ENCODE measurements at places on chromosomes 13 and 19.

DNA sequence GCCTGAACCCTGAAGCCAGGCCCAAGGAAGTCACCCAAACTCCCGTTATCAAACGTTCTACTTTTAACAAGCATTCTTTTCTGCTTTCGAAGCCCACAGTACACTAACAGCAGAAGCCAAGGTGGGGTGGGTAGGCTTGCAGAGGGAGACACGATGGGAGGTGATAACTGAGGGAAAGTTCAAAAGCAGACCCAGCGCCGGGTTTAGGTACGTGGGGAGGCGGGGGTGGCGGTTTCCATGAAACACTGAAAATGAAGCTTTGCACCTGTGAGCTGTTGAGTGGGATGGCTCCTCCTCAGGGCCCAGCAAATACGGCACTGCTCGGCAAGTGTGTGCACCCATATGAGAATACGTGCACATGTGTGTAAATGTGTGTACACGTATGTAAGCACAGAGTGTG, 49.8 kb downstream of the KLF2 start:
- DNase-seq: no peak

GRCh38 chr13:52779103-52779502, 39.5 kb upstream of the CNMD start:
- DNase-seq: no peak

- no peak for DNase-seq
Measured at GRCh38 chr13:26517936-26518335, 39.5 kb upstream of the WASF3 start.

DNA sequence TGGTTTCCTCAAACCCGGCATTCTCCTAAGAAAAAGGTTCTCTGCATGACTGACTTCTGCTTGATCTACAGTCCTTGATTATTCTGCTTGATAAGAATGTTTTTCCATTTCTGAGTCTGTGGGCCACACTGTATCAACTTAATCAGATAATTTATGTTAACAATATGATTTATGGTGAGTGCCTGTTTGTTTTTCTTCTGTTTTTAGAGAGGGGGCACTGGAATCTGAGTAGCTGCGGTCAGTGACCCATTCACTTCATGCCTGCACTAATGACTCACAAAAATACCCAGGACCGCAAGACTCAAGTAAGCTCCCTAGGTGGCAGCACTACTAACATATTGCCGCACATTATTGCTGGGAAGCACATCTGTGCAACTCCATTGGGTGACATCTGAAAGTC, 542.3 kb upstream of the ATXN8OS start:
- peak; percentile 34 for DNase-seq

DNA sequence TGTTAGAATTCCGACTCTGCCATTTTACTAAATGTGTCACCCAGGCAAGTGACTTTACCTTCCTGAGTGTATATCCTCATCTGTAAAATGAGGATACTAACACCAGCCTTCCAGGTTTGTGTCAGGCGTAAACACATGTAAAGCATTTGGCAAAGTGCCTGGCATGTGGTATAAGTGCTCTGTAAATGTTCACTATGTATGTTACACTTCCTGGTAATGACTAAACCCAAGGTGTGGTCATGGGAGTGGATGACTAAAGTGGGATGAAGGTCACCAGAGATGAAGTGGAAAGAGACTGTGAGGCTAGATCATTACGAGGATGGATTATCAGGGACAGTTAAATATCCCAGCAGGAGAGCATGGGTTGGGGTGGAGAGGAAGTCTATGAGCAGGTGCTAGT, 25.6 kb downstream of the DEDD2 start:
- peak; percentile 57 for DNase-seq

- no peak for DNase-seq
Measured at GRCh38 chr13:38577048-38577447, 109.8 kb upstream of the FREM2 start.

DNA sequence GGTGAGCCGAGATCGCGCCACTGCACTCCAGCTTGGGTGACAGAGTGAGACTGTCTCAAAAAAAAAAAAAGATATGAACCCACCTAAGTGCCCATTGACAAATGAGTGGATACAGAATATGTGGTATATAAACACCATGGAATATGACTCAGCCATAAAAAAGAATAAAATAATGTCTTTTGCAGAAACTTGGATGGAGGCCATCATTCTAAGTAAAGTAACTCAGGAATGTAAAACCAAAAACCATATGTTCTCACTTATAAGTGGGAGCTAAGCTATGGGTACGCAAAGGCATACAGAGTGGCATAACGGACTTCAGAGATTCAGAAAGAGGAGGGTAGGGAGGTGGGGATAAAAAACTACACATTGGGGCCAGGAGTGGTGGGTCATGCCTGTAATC, 29.5 kb downstream of the PLA2G4C start:
- DNase-seq: peak; percentile 40

- no peak for DNase-seq
Measured at GRCh38 chr19:53898166-53898565, 10.9 kb upstream of the CACNG7 start.

- no peak for DNase-seq
Measured at GRCh38 chr13:43769529-43769928, 17.2 kb downstream of the ENOX1 start.

- no peak for DNase-seq
Measured at GRCh38 chr19:50814883-50815282, 8.7 kb downstream of the KLK1 start.

GRCh38 chr13:51192348-51192747, 29.9 kb upstream of the FAM124A start:
- DNase-seq: peak; percentile 24

DNA sequence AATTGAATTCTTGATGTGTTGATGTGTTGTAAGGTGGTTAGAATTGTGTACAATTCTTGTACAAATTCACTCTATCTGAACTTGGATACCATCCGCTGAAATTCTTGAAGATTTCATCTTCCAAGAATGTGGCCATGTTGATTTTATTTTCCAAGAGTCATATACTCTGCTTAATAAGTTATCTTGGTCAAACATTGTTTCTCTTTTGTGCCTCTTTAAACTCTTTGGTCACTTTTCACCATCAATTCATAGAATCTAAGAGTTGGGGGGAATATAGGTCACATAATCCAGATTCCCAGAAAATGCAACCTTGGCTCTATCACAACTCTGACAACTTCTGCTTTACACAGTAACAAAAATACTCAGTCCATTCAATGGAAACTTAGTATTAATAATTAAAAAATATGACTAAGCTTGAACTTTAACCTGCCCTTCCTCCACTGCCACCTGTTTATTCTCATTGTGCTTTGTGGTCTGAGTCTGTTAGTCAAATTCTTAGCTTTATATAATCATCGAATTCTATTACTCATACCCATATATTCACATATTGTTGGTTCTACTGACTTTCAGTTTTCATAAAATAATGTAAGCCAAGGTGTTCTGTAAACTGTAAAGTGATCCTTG, 373.2 kb downstream of the LMO7 start:
- DNase-seq: peak; percentile 35

GRCh38 chr19:43362179-43362578, 8.7 kb downstream of the CD177 start:
- no peak for DNase-seq

DNA sequence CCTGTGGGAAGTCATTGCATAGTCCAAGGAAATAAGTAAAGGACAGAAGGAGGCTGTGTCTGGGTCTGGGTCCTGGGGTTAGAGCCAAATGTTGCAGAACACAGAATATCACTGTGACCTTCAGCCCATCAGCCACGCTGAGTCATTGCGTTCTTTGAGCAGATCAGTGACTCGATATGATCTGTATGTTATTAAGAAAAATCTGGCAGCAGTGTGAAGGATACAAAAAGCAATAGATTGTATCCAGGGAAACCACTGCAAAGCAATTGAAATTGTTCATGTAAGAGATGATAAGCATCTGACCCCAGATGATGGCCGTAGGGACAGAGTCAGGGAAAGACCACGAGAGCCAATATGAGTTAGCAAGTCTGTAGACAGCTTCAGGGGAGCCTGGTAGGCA, 1575.1 kb upstream of the SLC10A2 start:
- peak; percentile 48 for DNase-seq

GRCh38 chr13:61466280-61466679, 50.6 kb upstream of the PCDH20 start:
- DNase-seq: no peak

DNA sequence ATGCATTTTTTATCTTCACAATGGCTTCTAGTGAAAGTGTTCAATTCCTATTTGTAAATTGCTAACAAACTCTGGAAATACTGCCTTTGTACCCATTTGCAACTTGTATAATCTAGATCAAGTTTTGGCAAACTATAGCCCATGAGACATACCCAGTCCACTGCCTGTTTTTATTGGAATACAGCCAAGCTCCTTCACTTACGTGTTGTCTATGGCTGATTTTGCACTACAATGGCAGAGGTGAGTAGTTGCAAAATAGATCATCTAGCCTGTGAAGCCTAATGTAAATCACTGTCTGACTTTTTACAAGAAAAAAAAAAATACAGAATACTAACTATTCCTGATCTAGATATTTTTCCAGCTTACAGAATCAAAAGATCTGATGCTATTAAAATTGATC, 37.1 kb downstream of the DZIP1 start:
- peak; percentile 46 for DNase-seq

GRCh38 chr19:50817941-50818858, 5.4 kb downstream of the KLK1 start:
- DNase-seq: peak; percentile 18

GRCh38 chr13:73224703-73225102, 165.9 kb downstream of the KLF5 start:
- DNase-seq: peak; percentile 56

GRCh38 chr19:48925240-48925843, 8.2 kb upstream of the DHDH start:
- peak; percentile 89 for DNase-seq

- DNase-seq: no peak
Measured at GRCh38 chr19:30150626-30151025, 208.6 kb downstream of the URI1 start.

GRCh38 chr13:111474136-111475002, 153.9 kb downstream of the TEX29 start:
- peak; percentile 33 for DNase-seq

- DNase-seq: no peak
Measured at GRCh38 chr19:27705896-27706295, 1507.1 kb downstream of the UQCRFS1 start.

DNA sequence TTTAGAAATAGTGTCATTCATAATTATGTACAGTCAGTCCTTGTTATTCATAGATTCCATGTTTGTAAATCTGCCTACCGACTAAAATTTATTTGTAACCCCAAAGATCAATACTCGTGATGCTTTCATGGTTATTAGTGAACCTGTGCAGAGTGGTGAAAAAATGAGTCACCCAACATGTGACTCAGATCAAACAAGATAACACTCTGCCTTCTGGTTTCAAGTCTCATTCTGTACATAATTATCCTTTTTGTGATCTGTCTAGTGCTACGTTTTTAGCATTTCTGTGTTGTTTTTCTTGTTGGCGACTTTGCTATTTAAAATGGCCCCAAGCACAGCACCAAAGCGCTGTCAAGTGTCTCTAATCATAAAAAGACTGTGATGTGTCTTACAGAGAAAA, 274.7 kb downstream of the SUCLA2 start:
- no peak for DNase-seq

DNA sequence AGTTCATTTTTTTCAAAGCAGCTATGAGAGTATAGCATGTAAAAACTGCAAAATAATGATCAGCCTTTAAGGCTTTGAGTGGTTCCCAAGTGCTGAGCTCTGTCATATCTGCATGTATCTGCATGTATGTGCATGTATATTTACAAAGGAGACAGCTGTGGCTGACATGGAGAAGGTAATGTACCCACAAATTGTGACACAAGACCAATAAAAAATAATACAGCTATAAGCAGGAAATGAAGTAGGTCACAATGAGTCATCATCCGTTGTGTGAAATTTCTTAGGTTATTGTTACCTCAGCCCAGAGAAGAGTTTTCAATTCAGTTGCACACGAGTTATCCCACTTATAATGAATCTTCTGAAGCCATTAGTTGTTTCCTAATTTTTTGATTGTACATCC, 60.9 kb upstream of the MED4 start:
- DNase-seq: peak; percentile 35

DNA sequence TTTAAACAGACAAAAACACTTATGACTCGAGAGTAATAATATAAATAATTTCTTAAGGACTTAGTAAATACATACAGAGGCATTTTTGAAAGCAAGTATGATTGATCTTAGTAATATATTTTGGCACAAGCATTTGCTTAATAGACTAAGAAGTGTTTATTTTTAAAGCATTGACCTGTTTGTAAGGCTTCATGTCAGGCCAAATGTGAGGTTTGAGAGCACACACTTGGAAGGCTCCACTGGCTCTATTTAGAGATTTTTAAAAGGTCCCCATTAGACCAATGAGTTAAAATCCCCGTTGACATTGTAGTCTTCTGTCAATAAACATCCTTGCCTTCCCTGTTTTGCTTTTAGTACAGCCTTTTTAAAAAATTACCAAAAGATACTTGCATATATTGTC, 50.4 kb downstream of the ATP8A2 start:
- DNase-seq: no peak

- no peak for DNase-seq
Measured at GRCh38 chr19:30640252-30640965, 268.2 kb downstream of the ZNF536 start.

DNA sequence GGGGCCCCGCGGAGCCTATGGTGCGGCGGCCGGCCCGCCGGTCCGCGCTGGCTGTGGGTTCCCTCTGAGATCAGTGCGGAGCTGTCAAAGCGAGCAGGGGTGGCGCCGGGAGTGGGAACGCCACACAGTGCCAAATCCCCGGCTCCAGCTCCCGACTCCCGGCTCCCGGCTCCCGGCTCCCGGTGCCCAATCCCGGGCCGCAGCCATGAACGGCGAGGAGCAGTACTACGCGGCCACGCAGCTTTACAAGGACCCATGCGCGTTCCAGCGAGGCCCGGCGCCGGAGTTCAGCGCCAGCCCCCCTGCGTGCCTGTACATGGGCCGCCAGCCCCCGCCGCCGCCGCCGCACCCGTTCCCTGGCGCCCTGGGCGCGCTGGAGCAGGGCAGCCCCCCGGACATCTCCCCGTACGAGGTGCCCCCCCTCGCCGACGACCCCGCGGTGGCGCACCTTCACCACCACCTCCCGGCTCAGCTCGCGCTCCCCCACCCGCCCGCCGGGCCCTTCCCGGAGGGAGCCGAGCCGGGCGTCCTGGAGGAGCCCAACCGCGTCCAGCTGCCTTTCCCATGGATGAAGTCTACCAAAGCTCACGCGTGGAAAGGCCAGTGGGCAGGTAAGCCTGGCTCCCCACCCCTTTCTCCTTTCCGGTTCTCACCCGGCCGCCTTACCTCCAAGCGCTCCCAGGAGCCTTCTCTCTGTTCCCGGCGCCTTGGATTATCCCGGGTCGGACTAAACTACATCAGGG, at the start of gene PDX1:
Gene PDX1 (plus strand): TSS at position 67 of the 743 bp plus-strand sequence. CDS start 139 bp downstream, at position 206.
- DNase-seq: no peak

All from fibroblast of skin of back (primary cell).